Liver (tissue), 10 donors: ENCODE measurements at places on chromosomes 6 and 20. TPM values are rescaled to one million over a fixed set of nuclear protein-coding genes. Genes with fewer than 3 reads are reported as not detected.

DNA sequence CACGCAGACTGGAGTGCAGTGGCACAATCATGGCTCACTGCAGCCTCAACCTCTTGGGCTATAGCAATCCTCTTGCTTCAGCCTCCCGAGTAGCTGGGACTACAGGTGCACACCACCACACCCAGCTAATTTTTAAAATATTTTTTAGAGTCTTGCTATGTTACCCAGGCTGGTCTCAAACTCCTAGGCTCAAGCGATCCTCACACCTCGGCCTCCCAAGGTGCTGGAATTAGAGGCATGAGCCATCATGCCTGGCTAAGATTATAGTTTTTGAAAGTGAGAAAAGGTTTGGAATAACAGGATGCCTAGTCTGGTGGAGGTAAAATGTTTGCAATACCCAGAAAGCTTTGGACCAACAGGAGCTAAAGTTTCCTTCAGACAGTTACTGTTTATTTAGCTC, 23.4 kb downstream of the GCM1 start:
- no peaks in the 10 kb centered on the region for H3K27me3 ChIP-seq
- no peak for DNase-seq
- no peak overlapping the region for H3K4me3 ChIP-seq
- no peaks in the 10 kb centered on the region for H3K4me1 ChIP-seq

GRCh38 chr6:123456836-123457235, 179.9 kb downstream of the TRDN start:
- H3K4me3 ChIP-seq, result no peak overlapping the region
- no peak for DNase-seq
- H3K27ac ChIP-seq, result no peak overlapping the region
- H3K4me1 ChIP-seq, result no peaks in the 10 kb centered on the region
- H3K27me3 ChIP-seq, result no peaks in the 10 kb centered on the region
- no peaks in the 10 kb centered on the region for H3K36me3 ChIP-seq

The CST5 gene
- polyA plus RNA-seq, result not detected

DNA sequence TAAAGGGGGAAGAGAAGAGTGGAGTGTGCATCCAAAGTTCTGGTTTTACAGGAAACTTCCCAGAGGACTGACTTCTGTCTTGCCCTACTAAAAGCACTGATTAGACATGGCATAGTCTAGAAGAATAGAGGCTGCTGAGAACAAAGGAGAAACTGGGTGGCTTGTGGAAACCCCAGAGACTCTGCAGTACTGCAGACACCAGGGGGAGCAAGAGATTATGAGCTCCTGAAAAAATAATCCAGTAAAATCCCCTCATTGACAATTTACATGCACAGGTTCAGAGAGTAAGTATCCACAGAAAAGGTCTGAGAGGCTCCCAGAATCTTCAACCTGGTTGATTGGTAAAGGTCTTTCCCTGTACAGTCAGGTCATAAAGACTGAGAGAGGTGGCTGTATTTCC, 48.7 kb upstream of the CLVS2 start:
- no peaks in the 10 kb centered on the region for H3K36me3 ChIP-seq
- no peak for DNase-seq
- H3K4me1 ChIP-seq, result no peaks in the 10 kb centered on the region
- H3K4me3 ChIP-seq, result no peak overlapping the region
- H3K27ac ChIP-seq, result no peak overlapping the region

DNA sequence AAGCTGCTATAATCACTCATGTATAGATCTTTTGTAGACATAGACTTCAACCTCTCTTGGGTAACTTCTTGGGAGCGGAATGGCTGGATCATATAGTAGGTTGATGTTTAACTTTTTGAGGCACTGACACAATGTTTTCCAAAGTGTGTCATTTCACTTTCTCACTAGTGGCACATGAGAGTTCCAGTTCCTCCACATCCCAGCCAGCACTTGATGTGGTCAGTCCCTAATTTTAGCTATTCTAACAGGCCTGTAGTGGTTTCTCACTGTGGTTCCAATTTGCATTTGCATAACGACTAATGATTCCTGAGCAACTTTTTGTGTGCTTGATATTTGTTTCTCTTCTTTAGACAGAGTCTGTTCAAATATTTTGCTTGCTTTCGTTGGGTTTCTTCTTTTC, 221.3 kb downstream of the DLL1 start:
- no peak for DNase-seq
- H3K27me3 ChIP-seq, result no peaks in the 10 kb centered on the region
- no peaks in the 10 kb centered on the region for H3K36me3 ChIP-seq
- H3K4me3 ChIP-seq, result no peak overlapping the region
- H3K27ac ChIP-seq, result no peak overlapping the region
- H3K4me1 ChIP-seq, result no peaks in the 10 kb centered on the region

DNA sequence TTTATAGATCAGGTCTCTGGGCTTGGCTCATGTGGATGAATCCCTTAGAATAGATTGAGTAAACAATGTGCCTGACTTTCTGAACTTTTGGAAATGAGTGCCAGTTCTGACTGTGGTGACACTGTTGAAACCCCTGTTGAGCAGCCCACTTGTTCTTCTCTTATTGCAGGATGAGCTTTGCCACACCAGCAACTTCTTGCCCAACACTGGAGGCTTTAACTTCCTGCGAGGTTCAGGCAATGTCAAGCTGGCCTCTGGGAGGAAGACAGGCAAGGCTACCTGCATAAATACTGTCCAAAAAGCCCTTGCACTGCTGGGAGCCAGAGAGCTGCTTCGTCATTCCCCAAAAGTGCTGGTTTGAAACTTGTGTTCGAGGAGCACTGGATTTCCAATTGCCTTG, 32.8 kb upstream of the SMIM8 start:
- H3K27me3 ChIP-seq, result no peaks in the 10 kb centered on the region
- H3K4me3 ChIP-seq, result no peak overlapping the region
- no peak overlapping the region for H3K27ac ChIP-seq

The MAP7 gene
- 8.1 TPM for polyA plus RNA-seq

- no peak overlapping the region for H3K4me3 ChIP-seq
- no peak for DNase-seq
- H3K27me3 ChIP-seq, result peaks cover 5% of the 10 kb centered on the region
Measured at GRCh38 chr20:1003920-1004697, 2.0 kb upstream of the RSPO4 start.

DNA sequence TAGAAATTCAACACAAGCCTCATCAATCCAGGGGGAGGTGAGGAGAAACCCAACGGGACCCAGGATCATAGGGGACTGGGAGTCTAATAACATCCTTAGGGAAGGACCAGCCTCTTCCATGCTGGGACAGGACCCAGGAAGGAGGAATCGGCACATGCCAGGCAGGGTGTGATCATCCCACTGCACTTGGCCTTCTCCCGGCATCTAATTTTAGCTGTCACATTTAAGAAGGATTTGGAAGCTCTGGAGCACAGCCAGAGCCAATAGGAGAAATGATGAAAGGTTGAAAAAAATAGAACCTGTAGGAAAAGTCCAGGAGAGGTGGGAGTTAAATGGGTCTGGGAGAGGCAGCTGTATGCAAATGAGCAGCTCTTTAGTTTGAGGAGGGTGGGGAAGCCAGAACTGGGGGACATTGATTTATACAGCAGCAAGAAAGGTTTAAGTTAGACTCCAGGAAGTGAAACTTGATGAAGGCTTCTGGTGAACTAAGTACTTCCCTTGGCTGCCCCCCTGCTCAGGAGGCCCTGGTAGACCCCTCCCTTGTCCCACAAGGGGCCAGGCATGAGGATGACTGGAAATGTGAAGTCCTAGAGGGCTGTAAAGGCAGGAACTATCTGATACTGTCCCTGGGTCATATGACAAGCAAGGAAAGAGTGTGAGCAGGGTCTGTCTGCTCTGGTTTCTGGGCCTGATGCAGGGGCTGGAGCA, 260.3 kb downstream of the LRFN2 start:
- no peak overlapping the region for H3K27ac ChIP-seq
- H3K4me1 ChIP-seq, result no peaks in the 10 kb centered on the region
- H3K36me3 ChIP-seq, result no peaks in the 10 kb centered on the region

DNA sequence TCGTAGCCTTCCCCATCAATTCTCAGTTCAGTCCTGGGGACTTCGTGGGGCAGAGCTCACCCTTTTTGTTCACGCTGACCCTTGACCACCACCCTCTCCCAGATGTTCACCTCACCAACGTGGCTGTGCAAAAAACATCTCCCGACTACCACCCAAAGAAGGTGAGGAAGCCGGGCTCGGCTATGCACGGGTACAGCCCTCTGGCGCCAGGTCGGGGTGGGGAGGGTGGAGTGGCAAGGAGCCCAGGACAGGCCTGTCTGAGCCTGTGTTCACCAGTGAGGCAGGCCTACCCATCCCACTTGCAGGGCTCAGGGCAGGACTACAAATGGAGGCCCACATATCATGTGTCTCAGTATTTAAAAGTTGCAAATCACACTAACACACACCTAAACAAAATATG, 18.1 kb downstream of the PDRG1 start:
- no peak for DNase-seq
- no peak overlapping the region for H3K4me3 ChIP-seq
- no peaks in the 10 kb centered on the region for H3K27me3 ChIP-seq
- no peak overlapping the region for H3K27ac ChIP-seq
- no peaks in the 10 kb centered on the region for H3K36me3 ChIP-seq

DNA sequence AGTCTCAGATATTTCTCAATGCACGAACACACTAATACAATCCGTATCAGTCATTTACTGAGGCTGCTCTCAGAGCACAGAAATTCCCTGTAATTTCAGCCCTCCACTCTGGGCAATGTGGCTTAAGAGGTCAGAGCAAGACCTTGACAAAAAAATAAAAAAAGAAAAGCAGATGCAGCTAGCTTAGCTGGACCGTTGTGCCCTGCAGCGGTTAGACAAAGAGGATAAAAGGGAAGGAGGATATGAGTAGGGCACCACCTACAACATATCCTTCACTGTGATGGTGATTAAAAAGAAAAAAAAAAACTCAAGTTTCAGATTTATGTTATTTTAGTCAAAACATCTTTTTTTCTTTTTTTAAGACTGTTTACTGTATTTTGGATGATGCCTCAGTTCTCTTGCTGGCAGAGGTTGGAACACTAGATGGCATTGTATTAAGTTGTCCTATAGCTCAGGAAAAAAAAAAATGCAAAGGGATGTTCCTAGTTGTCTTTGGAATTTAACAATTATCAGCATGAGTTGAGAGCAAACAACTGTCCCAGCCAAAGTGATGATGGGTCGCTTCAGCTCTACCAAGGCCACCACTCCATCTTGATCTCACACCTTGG, 59.9 kb downstream of the ANKEF1 start:
- H3K4me3 ChIP-seq, result no peak overlapping the region
- DNase-seq, result no peak
- no peaks in the 10 kb centered on the region for H3K27me3 ChIP-seq
- H3K36me3 ChIP-seq, result no peaks in the 10 kb centered on the region
